GM06990 (cell line): ENCODE measurements at places on chromosomes 4 and X.

- no peak for DNase-seq
Measured at GRCh38 chr4:141501931-141502330, 134.5 kb upstream of the IL15 start.

- no peak for DNase-seq
Measured at GRCh38 chrX:139889760-139890159, 43.1 kb downstream of the ATP11C start.

DNA sequence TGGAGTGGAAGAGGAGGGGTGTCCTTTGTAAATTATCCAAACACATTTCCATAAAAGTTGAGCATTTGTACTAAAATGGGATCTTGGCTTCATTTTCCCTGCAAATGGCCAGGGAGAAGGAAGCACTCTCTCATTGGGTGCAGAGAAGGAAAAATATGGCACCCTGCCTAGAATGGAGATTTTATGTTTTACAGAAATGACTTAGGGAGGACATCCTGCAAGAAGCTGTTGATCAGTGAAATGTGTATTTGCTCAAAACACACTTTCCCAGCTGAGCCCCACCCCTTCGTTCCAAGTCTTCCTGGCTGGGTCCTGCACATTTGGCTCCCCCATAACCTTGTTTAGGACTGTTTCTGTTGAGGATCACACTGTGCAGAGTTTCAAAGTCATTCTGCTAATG, 213.5 kb upstream of the TAPT1 start:
- DNase-seq: no peak

- no peak for DNase-seq
Measured at GRCh38 chr4:7129871-7130620, 62.2 kb upstream of the GRPEL1 start.

- DNase-seq: no peak
Measured at GRCh38 chrX:49269767-49270248, at the start of gene PPP1R3F. Gene PPP1R3F (plus strand): TSS chrX:49269793. CDS start chrX:49269870, 77 bp downstream.

- DNase-seq: no peak
Measured at GRCh38 chr4:69485130-69485529, 10.6 kb downstream of the UGT2B4 start.

- DNase-seq: no peak
Measured at GRCh38 chr4:176611381-176611780, 181.3 kb downstream of the VEGFC start.

DNA sequence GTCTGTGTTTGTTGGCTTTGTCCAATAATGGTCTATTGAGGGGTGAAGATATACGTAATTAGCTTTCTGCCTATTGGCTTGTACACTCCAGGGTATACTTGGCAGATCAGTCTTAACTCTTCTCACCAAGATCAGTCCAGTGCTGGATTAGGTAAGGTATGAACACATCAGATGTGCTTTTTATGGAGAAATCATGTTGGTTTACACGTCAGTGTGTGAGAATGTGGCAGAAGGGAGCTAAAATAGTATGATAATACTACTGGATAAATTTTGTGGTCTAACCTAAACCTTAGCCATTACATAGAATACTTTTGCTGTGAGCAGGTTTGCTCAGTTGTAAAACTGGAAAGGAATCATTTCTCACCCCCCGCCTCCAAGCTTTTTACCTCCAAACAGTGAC, 4.2 kb downstream of the PDHA1 start:
- no peak for DNase-seq

DNA sequence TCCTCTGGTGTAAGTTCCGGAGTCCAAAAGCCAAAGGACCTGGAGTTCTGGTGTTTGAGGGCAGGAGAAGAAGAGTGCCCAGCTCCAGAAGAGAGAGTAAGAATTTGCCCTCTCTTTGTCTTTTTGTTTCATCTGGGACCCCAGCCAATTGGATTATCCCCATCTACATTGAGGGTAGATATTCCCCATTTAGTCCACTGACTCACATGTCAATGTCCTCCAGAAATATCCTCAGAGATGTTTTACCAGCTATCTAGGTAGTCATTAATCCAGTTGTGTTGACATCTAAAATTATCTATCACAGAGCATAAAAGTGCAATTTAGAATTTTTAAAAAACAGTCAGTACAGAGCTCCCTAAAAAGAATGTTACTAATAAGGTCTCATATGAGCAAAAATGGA, 132.9 kb upstream of the TMEM47 start:
- no peak for DNase-seq

GRCh38 chr4:25842229-25842845, 20.5 kb downstream of the SEL1L3 start:
- DNase-seq: peak; percentile 56

DNA sequence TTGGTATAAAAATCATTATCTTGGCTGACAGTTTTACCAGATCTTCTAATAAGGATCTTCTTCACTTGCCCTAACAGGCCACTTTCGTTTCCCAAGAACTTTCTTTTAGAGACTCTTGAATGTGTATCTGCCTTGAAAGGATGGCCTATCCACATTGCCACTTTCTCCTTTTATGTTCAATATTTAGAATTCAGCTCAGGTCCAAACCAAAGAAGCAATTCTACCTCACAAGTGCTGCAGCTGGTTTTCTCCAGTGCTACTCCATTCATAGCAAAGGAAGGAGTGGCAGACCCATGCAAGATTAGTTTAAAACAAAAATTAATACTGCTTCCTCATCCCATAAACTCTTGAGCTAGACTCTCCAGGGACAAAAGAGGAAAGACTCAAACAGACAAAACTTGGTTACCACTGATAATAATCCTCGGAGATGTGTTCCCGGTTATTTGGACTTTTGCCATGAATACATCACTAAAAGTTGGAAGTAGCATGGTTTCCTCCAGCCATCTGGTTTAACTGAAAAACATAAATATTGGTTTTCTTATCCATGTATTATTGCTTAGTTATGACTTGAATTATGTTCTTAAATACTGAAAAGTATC, 401.8 kb downstream of the PABPC4L start:
- no peak for DNase-seq

- no peak for DNase-seq
Measured at GRCh38 chrX:54534271-54534670, 4.3 kb downstream of the GNL3L start.

- DNase-seq: no peak
Measured at GRCh38 chr4:1470393-1470670, 64.1 kb upstream of the NKX1-1 start.

DNA sequence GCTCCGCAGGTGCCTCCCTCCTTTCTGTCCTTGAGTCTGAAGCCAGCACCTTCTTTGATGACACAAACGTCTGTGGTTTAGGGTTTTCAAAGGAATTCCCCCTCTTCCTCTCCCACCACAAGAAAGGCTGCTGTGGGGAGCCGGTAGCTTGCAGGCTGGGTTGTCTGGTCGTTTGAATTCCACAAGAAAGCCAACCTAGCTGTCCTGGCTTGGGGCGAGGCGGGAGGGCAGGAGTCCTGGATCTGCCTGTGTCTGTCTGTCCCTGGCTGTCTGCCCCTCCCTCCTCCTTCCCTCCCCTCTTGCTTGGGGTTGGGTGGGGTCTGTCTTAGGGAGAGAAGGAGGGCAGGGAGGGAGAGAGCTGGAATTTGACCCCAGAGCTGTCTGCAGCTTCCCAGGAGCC, 56.3 kb downstream of the SHROOM2 start:
- no peak for DNase-seq

DNA sequence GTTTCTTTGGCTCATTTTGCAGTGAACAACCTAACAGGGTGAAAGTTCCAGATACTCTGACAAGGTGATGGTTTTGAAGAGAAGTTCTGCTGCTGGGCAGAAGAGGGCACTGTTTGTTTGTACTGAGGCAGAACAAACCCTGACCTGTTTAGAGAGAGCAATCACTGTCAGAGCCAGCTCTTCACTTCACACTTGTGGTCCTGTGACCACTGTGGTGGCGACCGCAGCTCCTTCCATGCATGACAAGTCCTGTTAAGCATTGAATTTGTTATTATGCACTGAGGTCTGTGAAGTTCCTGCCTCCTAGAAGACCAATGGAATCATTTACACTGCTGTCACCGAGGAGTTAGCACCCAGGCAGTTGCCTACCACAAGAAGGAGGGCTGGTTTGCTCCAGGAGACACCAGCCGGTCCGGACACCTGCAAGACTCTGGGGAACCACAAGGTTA, 86.6 kb downstream of the ZNF330 start:
- peak; percentile 75 for DNase-seq
